HFFc6 (cell line): ENCODE measurements at places on chromosomes 1 and 21. TPM values are rescaled to one million over a fixed set of nuclear protein-coding genes. Genes with fewer than 3 reads are reported as not detected.

DNA sequence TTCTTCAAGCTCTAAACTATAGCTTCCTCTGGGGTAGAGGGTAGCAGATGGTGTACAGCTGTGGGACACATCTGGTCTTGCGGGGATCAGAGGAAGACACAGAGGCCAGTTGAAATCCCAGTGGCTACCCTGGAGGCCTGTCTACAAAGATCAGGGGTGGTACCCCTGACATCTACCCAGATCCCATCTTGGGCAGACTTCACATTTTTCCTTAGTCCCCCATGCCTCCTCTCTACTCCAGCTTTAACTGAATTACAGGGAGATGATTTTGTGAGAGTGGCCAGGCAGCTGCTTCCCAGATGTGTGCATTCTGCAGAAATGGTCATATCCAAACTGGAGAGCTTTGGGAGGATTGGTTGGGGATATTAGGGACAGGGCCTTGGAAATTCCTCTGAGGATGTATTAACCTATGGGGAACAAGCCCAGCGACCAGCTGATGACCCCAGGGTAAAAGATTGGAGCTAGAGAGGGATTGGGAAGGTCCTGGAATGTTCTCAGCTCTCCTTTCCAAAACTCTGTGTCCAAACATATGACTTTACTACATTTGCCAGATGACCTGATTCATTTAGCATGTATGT, 9.6 kb upstream of the CD34 start:
- H3K27ac ChIP-seq = no peak overlapping the region
- H3K36me3 ChIP-seq = no peaks in the 10 kb centered on the region
- peaks cover 7% of the 10 kb centered on the region for H3K4me1 ChIP-seq
- H3K27me3 ChIP-seq = peaks cover 45% of the 10 kb centered on the region
- DNase-seq = no peak

DNA sequence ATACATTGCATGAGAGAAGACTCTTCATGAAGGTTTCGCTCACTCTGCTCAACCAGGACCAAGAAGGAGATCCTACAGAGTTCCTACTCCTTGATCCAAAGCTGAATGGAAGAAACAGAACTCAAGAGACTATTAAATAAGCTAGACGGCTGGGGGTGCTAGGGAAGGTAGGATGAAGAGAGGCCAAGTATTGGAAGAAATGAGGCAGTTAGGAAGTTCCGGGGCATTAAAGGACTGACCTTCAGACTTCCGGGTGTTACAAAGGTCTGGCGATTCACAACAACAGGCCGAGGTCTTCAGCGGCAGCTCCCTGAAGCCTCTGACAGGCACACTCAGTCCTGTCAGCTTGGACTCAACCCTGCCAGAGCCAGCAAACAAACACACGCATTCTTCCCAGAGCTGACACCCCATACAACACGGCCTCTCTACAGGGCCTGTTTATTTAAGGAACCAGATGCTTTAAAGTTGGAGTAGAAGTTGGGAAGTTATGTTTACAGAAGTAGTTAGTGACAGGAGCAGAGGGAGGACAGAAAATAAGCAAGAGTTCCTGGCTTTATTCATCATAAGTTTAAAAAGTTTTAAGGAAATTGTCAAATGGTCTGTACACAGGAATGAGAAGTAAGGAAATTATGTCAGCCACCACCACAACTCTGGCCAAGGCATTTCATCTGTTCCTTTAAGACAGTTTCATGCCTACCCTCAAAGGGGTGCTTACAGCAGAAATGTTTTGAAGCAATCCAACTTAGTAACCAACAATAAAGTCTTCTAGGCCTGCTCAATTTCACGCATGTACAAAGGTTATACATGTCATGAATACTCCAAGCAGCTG, 4.7 kb downstream of the SORT1 start:
- no peaks in the 10 kb centered on the region; the same call in 1 of the 2 replicates for H3K27me3 ChIP-seq
- H3K36me3 ChIP-seq = peaks cover 5% of the 10 kb centered on the region; the same call in 1 of the 2 replicates
- peak overlapping the region; percentile 78 for H3K4me3 ChIP-seq

- peaks cover 4% of the 10 kb centered on the region for H3K27me3 ChIP-seq
- no peaks in the 10 kb centered on the region for H3K36me3 ChIP-seq
- no peak for DNase-seq
- no peaks in the 10 kb centered on the region for H3K4me1 ChIP-seq
- H3K4me3 ChIP-seq = no peak overlapping the region
Observed at GRCh38 chr1:92065042-92065441, 10.2 kb downstream of the SETSIP start.

DNA sequence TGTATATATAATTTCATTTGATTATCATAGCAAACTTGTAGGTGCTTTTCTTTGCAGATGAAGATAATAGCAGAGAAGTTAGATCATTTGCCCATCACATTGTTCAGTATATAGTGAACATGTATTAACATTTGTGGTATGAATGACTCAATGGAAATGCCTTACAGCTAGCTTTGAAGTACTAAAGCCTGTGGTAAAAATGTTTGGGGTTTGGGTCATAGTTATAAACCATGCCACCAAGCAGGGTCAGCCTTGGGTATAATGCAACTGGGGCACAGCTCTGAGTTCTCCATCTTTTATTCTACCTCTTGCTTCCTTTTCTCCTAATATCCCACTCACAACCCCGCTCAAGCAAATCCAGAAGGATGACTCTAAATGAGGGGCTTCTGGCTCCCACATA, 141.6 kb downstream of the KCNT2 start:
- peak overlapping the region; percentile 75 for H3K27ac ChIP-seq
- H3K4me1 ChIP-seq = peaks cover 42% of the 10 kb centered on the region
- H3K4me3 ChIP-seq = peak overlapping the region; percentile 38
- DNase-seq = peak; percentile 82
- H3K36me3 ChIP-seq = no peaks in the 10 kb centered on the region
- H3K27me3 ChIP-seq = no peaks in the 10 kb centered on the region

DNA sequence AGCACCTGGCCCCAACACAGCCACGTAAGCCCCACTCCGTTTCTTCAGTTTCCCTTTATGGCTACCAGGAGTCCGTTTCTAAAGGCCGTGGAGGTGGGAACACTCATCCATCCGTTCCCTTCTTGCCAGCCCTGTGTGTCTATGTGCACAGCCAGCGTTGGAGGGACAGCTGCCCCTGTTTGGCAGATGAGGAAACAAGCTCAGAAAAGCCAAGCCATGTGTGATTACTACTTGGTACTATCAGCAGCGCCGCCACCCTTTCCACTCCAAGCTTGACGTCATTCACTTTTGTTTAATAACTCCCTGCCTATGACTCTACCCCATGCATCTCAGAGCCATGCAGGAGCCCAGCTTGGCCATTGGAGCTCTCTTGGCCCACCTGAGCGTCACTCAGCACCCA, 3.5 kb downstream of the LRP8 start:
- no peak overlapping the region for H3K4me3 ChIP-seq
- peak overlapping the region; percentile 99 for H3K27ac ChIP-seq
- peaks cover 2% of the 10 kb centered on the region; the same call in 1 of the 2 replicates for H3K27me3 ChIP-seq
- H3K36me3 ChIP-seq = peaks cover 6% of the 10 kb centered on the region; the same call in 1 of the 2 replicates
- DNase-seq = no peak
- peaks cover 21% of the 10 kb centered on the region for H3K4me1 ChIP-seq

GRCh38 chr1:80925130-80925805, 875.5 kb upstream of the ADGRL2 start:
- no peaks in the 10 kb centered on the region for H3K4me1 ChIP-seq
- no peaks in the 10 kb centered on the region for H3K36me3 ChIP-seq
- H3K27ac ChIP-seq = no peak overlapping the region
- H3K27me3 ChIP-seq = no peaks in the 10 kb centered on the region

- H3K27me3 ChIP-seq = peaks cover 3% of the 10 kb centered on the region; the same call in 1 of the 2 replicates
- H3K36me3 ChIP-seq = no peaks in the 10 kb centered on the region
- DNase-seq = no peak
- no peaks in the 10 kb centered on the region for H3K4me1 ChIP-seq
- no peak overlapping the region for H3K27ac ChIP-seq
- no peak overlapping the region for H3K4me3 ChIP-seq
Observed at GRCh38 chr1:45172005-45172404, 34.4 kb downstream of the ZSWIM5 start.

DNA sequence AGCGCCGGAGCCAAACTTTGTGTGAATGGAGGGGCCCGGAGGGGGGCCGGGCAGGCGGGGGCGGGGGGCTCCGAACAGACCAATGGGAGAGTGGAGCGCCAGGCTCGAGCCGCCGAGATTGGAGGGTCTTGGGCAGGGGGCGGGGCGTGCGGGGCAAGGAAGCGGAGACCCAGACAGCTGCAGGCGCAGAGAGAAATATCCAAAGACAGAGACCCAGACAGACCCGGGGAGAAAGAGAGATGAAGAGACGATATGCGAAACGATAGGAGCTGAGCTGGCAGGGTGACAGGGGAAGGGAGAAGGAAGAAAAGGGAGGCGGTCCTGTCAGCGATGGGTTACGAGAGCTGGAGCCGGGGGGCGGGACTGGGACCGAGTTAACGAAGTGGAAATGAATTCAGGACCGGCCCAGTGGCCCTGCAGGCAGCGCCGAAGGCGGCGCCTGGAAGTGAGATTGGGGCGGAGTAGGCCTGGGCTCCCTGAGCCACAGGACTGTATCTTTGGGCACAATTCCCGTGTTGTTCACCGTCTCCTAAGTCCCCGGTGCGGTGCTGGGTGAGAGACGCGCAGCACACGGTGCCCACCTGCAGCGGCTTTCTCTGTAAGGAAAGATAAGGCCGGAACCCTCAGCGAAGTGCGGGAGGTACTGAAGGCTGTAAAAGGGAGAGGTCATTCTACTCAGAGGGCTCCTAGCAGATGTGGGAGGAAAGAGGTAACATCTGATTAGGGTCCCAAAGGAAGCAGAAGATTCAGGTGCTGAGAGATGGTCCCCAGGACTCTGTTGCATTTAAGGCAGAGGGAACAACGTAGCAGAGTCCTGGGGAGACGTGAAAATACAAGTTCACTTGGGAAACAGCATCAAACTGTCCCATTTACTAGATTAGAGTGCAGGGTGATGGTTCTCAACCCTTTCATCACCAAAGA, 543 bp upstream of the KCNJ10 start:
- peaks cover 6% of the 10 kb centered on the region; the same call in 1 of the 2 replicates for H3K4me1 ChIP-seq
- DNase-seq = peak; percentile 19
- H3K27me3 ChIP-seq = peaks cover 59% of the 10 kb centered on the region
- H3K4me3 ChIP-seq = peak overlapping the region; percentile 84

DNA sequence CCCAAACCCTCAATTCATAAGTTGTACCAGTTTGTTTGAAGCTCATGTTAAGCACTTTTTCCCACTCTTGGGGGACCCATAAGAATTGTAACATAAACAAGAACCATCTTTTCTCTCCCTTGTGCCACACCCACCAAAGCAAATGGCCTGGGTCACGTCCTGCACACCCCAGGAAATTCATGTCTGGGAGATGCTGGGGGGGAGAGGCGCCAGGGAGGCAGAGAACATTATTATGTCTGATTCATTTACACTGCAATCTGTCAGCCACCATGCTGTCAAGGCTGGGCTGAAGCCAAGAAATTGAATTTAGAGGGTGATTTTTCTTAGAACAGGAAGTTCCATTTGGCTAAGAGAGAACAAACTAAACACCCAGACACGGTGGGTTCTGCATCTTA, 37.2 kb upstream of the IPO9 start:
- DNase-seq = peak; percentile 37
- H3K4me3 ChIP-seq = peak overlapping the region; percentile 54
- H3K4me1 ChIP-seq = peaks cover 64% of the 10 kb centered on the region
- H3K27ac ChIP-seq = peak overlapping the region; percentile 79

DNA sequence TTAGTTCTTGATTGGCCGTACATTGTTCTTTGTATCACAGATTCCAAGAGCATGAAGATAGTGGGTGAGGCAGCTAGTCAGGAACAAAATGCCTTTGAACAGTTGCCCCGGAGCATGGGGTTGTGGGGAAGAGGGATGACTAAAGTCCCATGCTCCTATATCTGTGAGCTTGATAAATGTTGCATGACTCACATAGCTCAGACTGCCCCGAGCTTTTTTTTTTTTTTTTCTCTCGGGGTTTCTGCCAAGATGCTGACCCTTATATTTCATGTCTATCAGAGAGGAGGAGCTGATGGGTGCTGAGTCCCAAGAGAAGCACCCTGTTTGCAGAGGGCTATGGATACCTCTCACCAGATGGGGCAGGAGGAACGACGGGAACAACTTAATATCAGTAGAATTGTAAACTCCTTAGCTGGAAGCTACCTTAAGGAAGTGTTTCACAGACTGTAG, 40.6 kb downstream of the SRRM1 start:
- peak overlapping the region; percentile 94 for H3K27ac ChIP-seq
- peaks cover 3% of the 10 kb centered on the region; the same call in 1 of the 2 replicates for H3K27me3 ChIP-seq
- no peaks in the 10 kb centered on the region for H3K36me3 ChIP-seq
- peaks cover 40% of the 10 kb centered on the region for H3K4me1 ChIP-seq
- H3K4me3 ChIP-seq = peak overlapping the region; percentile 70
- DNase-seq = peak; percentile 98

DNA sequence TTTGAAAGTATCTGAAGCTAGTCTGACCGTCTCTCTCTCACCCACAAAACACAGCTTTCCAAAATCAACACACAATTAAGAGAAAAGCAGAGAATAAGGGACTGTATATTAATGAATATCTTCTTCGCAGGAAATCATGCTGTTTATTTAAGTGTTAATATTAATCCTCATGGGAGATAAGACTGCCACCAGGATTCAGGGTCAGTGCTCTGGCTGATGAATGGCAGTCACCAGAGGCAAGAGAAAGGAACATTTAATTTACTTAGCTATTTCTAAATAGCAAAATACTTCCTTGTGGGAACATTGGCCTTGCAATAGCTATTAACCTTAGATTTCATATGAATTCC, 2.2 kb downstream of the SCYL3 start:
- H3K27me3 ChIP-seq = peaks cover 5% of the 10 kb centered on the region
- peaks cover 3% of the 10 kb centered on the region; the same call in 1 of the 2 replicates for H3K36me3 ChIP-seq
- peak overlapping the region; percentile 69 for H3K27ac ChIP-seq
- peaks cover 49% of the 10 kb centered on the region for H3K4me1 ChIP-seq

- H3K4me1 ChIP-seq = no peaks in the 10 kb centered on the region
- no peaks in the 10 kb centered on the region for H3K36me3 ChIP-seq
- no peaks in the 10 kb centered on the region for H3K27me3 ChIP-seq
Observed at GRCh38 chr21:17988102-17988437, 168.9 kb upstream of the C21orf91 start.

DNA sequence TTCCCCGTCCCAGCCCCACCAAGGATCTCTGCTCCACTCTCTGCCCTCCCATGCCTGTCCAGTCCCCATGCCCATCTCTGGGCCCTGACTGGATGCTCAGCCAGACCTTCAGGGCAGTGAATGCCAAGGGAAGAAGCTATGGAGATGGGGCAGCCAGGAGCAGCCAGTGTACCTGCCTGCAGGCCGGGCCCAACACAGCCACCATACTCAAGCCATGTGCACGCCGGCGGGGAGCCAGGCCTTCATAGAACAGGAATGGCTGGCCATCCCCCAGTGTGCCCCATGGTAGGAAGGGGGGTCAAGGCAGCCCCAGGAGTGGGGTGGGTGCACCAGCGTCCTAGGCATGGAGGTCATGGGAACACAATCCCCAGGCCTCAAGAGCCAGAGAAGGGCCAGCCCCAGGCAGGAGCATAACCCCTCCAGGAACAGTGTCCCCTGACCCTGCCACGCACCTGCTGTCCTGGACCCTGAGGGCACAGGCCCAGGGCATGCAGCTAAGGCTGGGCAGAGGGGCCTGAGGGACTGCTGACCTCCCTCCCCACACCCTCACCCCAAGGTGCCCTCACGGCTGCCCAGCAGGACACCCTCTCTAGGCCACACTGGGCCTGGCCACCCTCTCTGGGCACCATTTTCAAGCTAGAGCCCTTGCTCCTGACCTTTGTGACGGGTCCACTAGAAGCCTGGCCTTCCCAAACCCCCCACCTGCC, 20.3 kb upstream of the ARF1 start:
- H3K4me1 ChIP-seq = no peaks in the 10 kb centered on the region
- H3K27ac ChIP-seq = no peak overlapping the region
- DNase-seq = no peak
- peaks cover 25% of the 10 kb centered on the region for H3K27me3 ChIP-seq
- no peak overlapping the region for H3K4me3 ChIP-seq

Gene CHD5
- total RNA-seq = 0.23 TPM in 1 of 2 replicates, not detected in the other

Gene MFAP2
- total RNA-seq = 34.5 to 52.6 TPM (median 39.6 TPM) in 3 replicates

Gene ATP1A4
- not detected in 3 replicates for total RNA-seq

Gene NES
- 114 to 120 TPM (median 117 TPM) in 3 replicates for total RNA-seq

Gene ANKRD65
- not detected in 3 replicates for total RNA-seq
